ENCODE measurements at places on chromosomes 5 and 9.

DNA sequence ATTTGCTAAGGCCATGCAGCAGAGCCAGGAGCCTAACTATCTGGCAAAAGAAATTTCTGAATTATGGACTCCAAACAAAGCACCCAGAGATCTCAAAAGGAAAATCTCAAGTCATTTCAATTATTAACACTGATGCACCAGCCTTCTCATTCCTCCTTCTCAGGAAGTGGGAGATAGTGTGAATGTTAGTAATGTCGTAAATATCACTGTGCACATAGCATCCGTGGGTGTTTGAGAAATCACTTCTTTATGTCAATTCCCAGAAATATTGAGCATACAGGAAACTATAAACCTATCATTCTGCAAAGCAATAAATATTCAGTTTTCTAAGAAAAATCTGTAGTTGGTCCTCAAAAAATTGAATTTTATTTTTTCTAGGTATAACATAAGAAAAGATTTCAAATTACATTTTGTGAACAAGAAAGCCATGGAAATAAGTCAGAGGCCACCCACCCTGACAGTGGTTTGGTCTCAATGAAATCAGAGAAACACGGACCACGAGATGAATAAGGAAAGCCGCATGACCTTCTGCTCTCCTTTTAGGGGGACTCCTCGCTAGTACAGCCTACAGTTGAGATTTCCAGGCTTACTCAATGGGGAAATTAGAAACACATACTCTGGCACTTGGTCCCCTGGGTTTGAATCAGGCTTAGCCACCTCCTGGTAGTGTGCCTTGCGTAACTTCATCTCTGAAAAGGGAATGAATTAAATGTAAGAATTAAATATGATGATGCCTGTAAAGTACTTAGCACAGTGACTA, 120.6 kb downstream of the DIRAS2 start:
- DNase-seq: no peak

GRCh38 chr5:110356677-110357076, 369.8 kb downstream of the TMEM232 start:
- DNase-seq: no peak

DNA sequence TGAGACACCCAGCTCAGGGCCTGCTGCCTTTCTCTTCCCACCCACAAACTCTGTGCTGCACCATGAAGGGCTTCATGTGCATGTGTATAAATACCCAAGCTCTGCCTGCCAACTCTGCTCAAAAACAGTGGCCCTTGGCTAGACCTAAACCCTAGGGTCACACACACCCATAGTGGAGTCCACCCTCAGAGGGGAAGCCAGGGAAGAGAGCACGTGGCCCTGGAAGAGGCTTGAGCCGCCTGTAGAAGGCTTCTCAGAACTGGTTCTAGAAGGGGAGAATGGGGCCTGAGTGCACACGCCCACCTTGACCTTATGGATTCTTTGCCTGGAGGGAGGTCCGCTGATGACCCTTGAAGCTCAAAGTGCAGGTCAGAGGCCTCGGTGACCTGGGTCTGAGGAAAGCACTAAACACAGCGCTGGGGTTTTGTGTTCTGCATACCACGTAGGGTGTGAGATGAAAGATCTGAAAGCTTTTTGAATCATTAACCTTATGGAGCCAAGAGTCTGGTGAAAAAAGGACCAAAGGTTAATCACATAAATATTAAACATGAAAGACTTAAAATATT, 60.6 kb downstream of the CYFIP2 start:
- DNase-seq: no peak

GRCh38 chr5:40412771-40413170, 266.9 kb upstream of the PTGER4 start:
- no peak for DNase-seq

DNA sequence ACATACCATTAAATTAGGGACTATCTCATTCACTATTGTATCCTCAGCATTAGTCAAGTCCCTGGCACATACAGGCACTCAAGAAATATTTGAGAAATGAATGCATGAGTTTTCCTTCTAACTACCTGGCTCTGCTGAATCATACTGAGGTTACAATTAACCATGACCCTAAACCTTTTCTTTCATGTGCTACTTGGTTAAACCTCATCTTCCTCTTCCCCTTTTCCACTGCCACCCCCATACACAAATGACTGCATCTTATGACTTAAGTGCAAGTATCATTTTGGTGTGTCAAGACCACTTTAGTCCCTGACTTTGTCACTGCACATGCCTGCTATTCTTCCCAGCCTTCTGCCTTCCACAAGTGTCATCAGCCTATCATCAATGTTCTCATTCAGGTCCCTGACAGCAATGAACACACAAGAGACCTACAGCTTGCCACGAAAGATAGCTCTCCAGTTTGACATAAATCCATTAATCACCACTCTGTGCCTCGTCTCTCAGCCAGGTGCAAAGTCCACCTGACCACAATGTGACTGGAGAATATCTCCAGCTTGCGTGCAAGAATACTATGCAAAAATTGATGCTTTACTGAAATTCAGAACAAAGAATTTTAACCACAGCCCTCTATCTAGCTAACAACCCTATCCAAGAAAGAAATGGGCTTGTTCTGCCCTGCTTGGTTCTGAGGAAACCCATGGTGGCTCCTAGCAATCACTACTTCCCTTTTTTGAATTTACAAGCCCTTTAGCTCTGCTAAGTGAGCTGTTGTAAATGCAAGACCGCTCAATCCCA, 74.5 kb downstream of the MAPKAP1 start:
- no peak for DNase-seq

DNA sequence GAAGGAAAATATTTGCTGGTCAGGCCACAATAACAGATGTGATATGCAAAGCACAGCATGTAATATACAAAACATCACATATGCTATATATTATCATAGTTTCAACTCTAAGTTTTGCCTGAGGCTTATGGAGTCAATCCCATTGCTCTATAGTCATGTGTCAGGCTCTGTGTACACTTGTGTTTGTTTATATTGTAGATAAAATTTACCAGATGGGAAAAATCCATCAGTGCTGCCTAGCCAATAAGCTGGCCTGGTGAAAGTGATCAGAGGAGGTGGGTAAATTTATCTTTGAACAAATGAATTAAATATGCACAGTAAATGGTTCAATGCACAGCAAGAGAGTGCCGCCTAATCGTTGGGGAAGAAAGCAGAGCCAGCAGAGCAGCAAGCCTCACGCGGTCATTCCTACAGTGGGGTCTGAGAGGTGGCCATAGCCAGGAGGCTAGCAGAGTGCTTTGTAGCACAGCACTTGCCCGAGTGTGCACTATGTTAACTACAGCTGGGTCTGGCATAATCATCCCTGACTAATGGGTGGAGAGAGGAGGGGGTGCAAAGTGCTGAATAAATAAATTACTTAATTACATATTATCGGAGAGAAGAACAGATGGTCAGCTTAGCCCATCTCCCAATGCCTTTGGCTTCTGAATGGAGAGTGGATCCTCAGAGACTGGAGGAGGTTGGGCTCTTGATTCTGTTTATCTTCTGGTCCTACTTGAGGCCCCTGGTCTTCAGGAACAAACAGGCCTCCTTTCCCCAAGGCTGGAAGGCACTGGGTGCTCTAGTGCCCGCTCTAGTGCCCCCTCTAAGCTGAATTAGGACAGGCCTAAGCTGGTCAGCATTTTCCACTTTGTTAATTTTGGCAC, 153.5 kb downstream of the MAT2B start:
- DNase-seq: no peak

GRCh38 chr9:92986176-92987119, 39.1 kb downstream of the FGD3 start:
- DNase-seq: no peak

- DNase-seq: no peak
Observed at GRCh38 chr9:127211983-127212382, 52.6 kb upstream of the GARNL3 start.

DNA sequence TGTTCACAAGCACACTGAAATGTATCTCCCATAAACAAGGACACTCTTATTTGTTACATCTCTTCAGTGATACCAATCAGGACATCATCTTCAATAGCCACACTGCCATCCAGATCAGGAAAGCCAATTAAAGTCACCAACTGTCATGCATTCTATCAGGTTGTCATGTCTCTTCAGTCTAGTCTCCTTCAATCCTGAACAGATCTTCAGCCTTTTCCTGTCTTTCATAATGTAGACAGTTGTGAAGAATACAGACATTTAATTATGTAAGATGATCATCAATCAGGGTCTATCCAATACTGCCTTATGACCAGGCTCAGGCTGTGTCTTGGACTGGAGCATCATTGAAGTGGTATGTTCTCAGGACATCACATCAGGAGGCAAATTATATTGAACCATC, 419.8 kb upstream of the SMC2 start:
- DNase-seq: no peak

- no peak for DNase-seq
Observed at GRCh38 chr9:85292261-85292660, 449.5 kb downstream of the AGTPBP1 start.

DNA sequence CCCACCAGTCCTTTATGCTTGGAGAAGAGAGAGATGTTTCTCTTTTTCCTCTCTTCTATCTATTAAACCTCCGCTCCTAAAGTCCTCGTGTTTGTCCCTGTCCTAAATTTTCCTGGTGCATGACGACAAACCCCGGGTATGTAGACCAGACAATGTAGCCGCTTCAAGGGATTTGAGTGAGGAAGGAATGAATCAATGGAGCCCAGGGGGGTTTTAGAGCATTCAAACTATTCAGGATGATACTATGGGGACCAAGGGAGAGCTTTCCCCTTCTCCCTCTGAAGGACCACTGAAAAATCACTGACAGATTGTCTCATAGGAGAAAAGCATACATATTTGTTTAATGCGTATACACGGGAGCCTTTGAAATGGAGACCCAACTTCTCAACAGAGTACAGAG, 18.4 kb downstream of the CEL start:
- DNase-seq: no peak

DNA sequence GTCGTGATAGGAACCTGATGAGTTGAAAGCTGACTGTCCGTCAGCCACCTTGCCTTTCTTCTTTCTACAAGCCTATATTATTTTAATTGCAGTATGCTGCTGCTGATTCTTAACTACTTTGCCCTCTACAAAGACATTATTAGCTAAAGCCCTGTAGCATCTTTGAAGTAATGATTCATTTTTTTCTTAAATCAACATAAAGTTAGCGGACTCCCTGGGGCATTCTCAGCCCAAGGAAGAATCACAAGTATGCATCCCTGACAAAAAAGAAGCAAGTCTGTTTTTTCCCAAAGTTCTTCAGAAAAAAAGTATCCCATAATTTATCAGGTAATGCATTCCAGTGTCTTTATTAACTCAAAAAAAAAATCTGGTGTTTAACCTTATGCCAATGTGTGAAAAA, 69.5 kb upstream of the TAS2R1 start:
- no peak for DNase-seq

DNA sequence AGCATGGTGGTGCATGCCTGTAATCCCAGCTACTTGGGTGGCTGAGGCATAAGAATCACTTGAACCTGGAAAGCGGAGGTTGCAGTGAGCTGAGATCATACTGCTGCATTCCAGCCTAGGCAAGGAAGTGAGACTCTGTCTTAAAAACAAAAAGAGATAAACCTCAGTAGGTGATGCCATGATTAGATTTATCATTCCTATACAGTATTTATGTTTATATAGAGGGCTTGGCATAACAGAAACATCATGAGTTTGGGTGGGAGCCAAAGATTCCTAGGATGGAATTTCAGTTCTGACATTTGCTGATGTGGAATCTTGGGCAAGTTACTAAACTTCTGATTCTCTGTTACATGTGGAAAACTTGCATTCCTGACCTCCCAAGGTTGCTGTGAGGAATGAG, 22.3 kb downstream of the RFK start:
- no peak for DNase-seq

- DNase-seq: peak; percentile 74
Observed at GRCh38 chr5:152142840-152143469, 218.3 kb upstream of the GLRA1 start.

GRCh38 chr5:141484641-141485311, at the start of gene PCDHGC4:
PCDHGC4 (plus strand) TSS chr5:141485030; CDS start chr5:141485174, 144 bp downstream.
- peak; percentile 77 for DNase-seq

GRCh38 chr5:67896311-67896929, 319.1 kb upstream of the PIK3R1 start:
- DNase-seq: no peak

- no peak for DNase-seq
Observed at GRCh38 chr5:35487233-35488025, 130.2 kb upstream of the SPEF2 start.

- no peak for DNase-seq
Observed at GRCh38 chr5:135051872-135052271, 17.8 kb upstream of the PITX1 start.

- no peak for DNase-seq
Observed at GRCh38 chr9:22064957-22065356, 55.9 kb upstream of the CDKN2B start.

- no peak for DNase-seq
Observed at GRCh38 chr9:69474821-69475220, 149.8 kb downstream of the ENTREP1 start.

DNA sequence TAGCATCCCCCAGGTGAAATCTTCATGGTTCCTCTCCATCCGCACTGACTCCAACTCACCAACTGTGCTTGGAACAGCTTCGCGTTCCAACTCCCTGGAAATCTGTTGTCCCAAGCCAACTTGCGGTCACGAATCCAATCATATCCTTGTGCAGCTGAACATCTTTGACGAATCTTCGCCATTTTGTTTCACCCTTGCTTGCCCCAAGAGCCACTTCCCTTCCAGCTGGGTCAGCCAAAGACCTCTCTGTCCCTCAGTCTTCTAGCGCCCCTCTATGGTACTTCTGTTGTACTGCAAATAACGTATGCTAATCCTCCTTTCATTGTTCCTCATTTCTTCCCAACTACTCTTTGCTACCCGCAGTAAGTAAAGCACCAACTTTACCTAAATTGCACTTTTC, 61.0 kb upstream of the TARS1 start:
- peak; percentile 10 for DNase-seq

- DNase-seq: peak; percentile 54
Observed at GRCh38 chr9:81522716-81523551, 166.4 kb downstream of the TLE1 start.

DNA sequence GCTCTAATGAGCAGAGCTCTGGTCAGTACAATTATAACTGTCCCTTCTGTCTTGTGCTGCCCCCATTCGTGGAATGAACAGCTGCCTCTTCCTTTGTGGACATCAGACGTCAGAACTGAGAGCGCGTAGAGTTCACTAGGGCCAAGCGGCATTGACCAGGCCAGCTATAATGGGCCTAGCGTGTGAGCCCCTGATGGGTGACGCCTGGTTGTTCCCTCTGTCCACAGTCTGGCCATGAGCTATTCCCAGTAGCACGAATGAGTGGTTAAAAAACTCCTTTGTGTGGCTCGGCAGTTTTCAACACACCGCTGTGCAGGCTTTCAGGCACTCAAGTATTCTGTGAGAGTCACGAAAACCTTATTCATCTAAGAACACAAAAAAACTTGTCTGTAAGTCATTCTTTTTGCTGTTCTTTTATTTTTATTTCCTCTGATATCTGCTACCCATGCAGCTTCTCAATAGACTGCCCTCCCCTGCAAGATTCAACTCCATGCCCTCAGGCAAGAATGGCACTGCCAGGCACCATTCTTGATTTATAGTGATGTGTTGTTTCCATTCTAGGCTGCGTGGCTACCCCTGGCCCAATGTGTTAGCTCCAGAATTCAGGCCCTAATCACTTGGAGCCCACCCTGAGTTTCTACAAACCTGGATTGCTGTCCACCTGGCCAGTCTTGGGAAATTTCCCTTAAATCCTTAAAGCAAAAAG, 52.5 kb downstream of the ANKDD1B start:
- no peak for DNase-seq

- DNase-seq: no peak
Observed at GRCh38 chr9:35688558-35689541, 875 bp downstream of the TPM2 start.

GRCh38 chr5:64939772-64940510, 171.2 kb downstream of the CWC27 start:
- peak; percentile 8 for DNase-seq

Measured in HEK293T (cell line).